ENCODE measurements at places on chromosomes 5 and 9. TPM values are rescaled to one million over a fixed set of nuclear protein-coding genes. Genes with fewer than 3 reads are reported as not detected.

- no peak for DNase-seq
Measured at GRCh38 chr9:21324047-21324446, 11.2 kb downstream of the KLHL9 start.

- no peak for DNase-seq
Measured at GRCh38 chr5:73381590-73382400, 66.8 kb downstream of the FOXD1 start.

GABRA6 gene
- total RNA-seq = not detected

GRCh38 chr9:76619197-76619596 lies 145.0 kb upstream of the PCA3 start:
- DNase-seq = no peak

TMC1 gene
- not detected for total RNA-seq

- no peak for DNase-seq
Measured at GRCh38 chr9:103928442-103928841, 165.7 kb upstream of the SMC2 start.
